ENCODE measurements at places on chromosomes 12 and 14.

DNA sequence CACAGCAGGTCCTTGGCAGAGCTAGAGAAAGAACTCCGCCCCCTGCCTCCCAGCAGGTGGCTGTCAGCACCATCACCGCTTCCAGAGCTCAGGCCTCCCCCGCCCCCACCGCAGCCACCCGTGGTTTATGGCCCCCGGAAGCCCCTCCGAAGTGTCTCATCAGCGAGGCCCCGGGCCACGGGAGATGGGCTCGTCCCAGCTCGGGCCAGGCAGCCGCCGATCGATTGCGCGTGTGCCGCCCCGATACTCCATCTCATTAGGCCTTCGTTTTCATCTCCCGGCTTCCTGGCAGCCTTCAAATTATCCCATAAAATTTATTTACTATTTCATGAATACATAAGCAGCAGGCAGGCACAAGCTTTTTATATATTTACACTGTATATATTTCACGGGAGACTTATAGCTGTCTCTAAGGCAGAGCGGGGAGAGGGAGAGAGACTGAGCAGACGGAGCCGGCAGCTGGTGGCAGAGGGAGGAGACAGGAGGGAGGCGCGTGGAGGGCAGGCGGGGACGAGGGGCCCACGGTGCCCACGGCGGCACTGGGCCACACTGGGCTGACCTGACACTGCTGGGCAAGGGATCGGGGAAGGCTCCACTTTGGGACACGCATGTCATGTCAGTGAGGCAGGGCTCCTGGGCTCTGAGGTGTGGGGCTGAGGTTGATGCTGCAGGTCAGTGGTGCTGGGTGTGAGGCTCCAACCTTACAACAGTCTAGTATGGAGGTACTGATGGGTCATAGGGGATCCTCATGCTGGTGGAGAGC, 241.2 kb downstream of the RBM19 start:
- DNase-seq, result no peak

- DNase-seq, result no peak
Observed at GRCh38 chr14:94857950-94858349, 88.0 kb upstream of the GSC start.

DNA sequence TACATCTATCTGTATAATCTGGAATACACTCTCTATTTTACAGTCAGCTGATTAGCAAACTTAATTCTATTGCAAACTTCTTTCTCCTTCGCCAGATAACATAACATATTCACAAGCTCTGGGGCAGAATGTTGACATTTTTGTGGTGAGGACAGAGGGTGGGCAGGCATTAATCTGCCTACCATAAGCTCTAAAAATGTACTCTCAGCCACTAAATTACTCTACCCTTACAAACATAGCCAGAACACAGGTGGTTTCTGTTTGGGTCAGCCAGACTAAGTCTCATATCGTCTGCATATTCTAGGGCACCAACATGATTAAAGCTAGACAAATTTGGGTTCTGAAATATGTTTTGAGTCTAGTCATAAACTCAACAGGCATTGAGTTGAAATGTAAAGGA, 90.1 kb downstream of the SLC6A15 start:
- DNase-seq, result no peak

DNA sequence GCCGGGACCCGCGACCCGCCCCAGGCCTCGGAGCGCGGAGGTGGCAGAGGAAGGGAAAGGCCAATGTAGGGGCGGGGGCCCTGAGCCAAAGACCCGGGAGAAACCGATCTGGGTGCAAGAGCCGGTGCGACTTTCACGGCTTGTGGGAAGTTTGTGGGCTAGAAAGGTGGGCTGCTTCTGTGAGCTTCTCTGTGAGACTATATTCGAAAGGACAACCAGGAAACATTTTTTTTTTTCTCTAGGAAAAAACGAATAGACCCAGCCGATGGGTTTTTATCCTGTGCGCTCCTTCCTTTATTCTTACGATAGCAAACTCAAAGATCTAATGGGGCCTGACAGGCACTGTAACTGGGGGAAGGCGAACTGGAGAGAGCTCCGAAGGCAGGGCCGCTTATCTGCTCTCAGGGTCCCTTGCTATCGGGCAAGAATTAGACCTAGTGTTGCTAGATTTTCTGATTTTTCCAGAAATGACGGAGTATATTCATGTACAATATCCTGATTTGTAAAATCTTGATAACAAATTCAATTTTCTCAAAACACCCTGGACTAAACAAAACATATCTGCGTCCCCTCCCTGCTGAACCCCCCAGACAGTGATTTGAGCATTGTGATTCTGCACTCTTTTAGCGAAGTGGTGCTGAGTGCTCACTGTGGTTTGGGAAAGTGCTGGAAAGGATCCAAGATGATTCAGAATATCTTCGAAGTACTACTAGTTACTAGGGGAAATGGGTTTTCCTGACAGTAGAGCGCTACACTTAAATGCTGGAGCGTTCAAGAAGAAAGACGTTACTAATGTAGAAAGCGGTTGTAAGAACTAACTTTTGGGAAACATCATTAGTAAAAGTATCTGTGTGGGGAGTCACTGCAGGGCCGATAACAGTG, 563 bp upstream of the STXBP6 start:
- no peak for DNase-seq

DNA sequence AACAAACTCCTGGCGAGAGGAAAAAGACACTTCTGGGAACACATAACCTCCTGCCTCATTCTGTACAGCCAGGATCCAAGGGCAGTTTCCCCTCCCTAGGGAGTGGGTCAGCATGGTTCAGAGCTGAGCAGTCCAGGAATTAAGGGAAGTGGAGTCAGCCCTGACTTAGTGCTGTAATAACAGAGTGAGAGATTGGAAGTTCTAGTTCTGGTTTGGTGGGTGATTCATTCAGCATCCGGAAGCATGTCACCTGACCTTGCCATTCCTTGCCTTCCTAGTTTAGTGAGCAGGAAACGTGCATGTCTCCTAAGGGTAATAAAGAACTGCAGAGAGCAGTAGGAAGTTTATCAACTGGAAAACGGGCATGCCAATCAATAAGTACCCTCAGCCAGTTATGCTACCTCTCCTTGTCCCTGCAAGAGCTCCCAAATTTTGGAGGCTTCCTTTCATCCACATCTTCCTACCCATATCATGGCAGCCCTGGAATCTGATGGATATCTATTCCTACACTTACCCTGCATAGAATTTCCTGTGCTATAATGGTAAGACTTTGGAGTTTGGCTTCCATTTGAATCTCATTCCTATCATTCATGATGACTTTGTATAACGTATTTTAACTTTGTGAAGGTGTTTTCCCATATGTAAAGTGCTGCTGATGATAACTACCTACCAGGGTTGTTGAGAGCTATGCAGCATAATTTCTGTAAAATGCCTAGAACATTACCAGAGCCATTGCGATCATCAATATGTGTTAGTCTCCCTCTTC, 28.5 kb upstream of the MAGOHB start:
- DNase-seq, result no peak

GRCh38 chr14:91108941-91109611, 4.8 kb upstream of the DGLUCY start:
- DNase-seq, result peak; percentile 66

- peak; percentile 66 for DNase-seq
Observed at GRCh38 chr14:104676694-104677511, 12.5 kb upstream of the INF2 start.

- DNase-seq, result no peak
Observed at GRCh38 chr12:1246637-1247036, 255.6 kb downstream of the ERC1 start.

- DNase-seq, result no peak
Observed at GRCh38 chr14:54133896-54134295, 177.3 kb upstream of the BMP4 start.

- DNase-seq, result no peak
Observed at GRCh38 chr12:3700861-3701260, 52.0 kb downstream of the CRACR2A start.

GRCh38 chr14:33567731-33568130, 383.1 kb downstream of the EGLN3 start:
- no peak for DNase-seq

DNA sequence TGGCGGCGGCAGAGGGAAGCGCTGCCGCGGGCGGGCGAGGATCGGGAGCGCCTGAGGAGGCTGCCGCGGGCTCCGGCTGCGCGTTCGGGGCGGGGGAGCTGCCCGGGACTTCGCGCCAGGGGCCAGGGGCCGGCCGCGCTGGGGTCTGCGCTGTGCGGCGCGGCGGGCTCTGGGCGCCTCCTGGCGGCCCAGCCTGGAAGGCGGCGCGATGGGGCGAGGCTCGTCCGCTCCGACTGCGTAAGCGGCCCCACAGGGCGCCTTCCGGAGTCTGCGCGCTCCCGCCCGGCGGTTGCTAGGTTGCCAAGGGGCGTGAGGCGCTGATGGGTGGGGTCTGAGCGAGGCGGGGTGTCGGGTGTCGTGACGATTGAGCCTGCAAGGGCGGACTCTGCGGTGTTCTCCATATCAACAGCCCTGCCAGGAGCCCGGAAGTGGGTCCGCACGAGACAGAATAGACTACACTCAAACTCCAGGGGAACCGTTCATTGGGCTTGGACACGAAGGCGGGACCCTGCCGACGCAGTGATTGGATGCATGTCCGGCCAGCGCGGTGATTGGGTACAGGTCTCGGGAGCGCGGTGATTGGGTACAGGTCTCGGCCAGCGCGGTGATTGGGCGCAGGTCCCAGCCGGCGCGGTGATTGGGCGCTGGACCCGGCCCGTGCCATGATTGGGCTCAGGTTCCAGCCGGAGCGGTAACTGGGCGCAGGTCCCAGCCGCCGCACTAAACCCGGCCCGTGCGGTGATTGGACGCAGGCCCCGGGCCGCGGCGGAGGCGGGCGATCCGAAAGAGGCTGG, at the start of gene TEDC1:
Gene TEDC1 (plus strand): TSS at position 675 of the 794 bp plus-strand sequence. CDS start 130 bp downstream, outside the sequence.
- DNase-seq, result peak; percentile 100

- DNase-seq, result no peak
Observed at GRCh38 chr12:6056406-6057240, 67.8 kb downstream of the VWF start.

DNA sequence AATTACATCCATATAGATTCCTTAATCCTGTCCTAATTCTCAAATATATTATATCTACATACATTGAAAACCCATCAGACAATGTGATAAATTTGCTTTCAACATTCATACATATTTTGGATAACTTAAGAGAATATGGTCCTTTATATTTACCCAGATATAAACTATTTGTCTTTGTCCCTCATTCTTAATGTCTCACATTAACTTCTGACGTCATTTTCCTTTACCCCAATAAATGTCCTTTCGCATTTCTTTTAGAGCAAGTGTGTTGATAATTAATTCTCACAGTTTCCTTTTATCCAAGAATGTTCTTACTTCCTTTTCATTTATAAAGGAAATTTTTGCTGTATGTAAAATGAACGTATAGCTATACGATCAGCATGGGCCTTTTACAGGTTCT, 12.6 kb upstream of the PTPRR start:
- DNase-seq, result no peak

Data from ascending aorta (tissue), 2 donors.